ENCODE measurements at places on chromosomes 6 and 20.

DNA sequence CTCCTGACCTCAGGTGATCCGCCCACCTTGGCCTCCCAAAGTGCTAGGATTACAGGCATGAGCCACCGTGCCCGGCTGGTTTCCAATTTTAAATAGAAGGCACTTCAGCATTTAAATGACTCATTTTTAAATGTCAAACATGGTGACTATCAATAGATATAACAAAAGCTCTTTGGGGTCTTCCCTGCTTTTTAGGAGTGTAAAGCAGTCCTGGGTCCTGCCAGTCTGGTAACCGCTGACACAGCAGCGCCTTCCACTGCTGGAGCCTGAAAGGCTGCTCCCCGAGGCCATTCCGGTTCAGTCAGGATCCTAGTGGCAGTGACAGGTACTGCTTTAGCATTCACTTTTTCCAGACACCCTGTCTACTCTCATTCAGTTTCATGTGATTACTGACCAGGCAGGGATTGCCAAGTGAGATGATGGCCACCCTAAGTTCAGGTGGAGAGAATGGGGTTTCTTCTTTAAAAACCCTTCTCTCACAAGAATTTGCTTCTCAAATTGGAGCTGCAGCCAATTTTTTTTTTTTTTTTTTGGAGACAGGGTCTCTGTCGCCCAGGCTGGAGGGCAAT lies 5.1 kb downstream of the DIDO1 start:
- no peak for DNase-seq

- DNase-seq: no peak
Observed at GRCh38 chr20:31596831-31597480, 8.1 kb upstream of the ID1 start.

DNA sequence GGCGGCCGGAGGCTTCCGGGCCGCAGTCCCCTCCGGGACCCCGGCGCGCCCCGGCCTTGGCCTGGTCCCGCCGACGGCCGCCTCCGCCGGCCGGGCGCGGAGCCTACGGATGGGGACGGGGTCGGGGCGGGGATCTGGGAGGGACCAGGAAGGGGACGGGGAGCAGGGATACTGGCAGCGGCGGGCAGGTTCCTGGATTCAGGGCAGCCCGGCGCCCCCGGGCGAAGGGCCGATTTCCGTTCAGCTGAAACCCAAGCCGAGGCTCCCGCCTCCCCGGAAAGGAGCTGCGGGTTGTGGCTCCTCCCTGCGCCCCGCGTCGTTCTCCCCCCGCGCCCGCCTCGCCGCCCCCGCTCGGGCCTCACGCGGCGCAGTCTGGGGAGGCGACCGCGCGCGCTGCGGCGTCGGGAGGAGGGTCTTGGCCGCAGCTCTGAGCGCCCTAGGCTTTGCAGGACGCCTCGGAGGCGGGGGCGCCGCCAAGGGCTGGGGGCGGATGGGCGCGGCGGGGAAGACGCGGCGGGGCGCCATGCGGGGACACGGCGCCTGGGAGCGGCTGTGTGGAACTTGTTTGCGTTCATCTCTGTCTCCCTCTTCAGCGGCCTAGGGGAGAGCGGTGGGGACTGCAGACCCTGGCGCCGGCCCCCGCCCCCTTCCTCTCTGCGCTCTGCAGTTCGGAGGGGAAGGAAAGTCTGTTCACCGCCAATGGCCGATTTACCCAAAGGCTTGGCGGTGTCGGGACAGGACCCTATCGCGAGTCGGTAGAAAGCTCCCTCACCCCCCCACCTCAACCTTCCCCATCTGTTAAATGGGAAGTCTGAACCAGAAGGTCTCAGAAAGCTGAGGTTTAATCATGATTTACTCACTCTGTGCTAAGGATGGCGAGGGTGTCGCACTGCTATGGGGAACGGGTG lies 22.7 kb upstream of the TMEM181 start:
- DNase-seq: no peak

- DNase-seq: no peak
Observed at GRCh38 chr6:16711546-16712254, 49.6 kb downstream of the ATXN1 start.

DNA sequence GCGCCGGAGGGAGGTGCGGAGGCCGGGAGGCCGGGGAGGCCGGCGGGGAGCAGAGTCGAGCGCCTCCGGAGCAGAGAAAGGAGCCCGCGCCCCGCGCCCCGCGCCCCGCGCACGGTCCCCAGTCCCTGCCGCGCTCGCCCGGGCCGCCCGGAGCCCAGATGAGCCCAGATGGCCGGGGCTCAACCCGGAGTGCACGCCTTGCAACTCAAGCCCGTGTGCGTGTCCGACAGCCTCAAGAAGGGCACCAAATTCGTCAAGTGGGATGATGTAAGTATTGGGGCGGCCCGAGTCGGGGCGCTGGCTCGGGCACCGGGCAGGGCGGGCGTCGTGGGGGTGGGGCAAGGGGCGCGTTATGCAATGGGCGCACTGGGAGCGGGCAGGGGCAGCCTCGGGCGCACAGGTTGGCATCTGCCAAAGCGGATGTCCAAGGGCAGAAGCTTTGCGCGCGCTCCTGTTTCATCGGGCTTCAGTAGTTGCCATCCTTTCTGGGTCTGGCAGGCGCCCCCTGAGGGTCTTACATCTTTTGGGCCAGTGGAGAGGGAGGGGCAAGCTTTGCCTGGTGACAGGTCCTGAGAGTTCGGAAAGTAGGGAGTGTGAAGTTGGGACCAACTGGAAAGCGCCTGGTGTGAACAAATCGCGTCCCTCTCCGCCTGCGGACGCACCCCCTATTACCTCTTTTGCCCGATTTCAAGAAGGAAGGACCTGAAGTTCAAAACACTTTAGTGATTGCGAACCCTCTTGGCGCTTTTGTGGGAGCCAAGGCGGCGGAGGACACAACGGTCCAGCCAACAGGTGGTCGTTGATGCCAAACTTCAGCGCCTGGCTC lies 631 bp downstream of the PLCB1 start:
- DNase-seq: no peak

GRCh38 chr6:150928882-150929281 lies 63.4 kb downstream of the MTHFD1L start:
- DNase-seq: no peak

DNA sequence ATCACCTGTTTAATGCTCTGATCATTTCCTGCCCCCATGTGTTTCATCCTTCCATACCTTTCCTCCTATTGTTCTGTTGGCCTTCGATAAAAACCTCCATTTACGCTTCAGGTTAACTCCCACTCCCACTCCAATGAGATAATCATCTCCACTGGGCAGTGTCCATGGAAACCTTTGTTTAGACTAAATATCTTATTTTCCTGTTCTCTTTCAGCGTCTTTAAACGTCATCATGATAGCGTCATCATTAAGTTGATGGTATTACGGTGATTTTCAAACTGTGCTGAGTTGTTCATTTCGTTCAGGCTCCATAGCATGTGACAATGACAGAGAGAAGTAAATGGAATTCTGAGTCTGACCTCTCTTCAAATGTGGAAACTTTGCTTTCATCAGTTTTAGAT lies 970.5 kb upstream of the SLC35B3 start:
- DNase-seq: no peak

DNA sequence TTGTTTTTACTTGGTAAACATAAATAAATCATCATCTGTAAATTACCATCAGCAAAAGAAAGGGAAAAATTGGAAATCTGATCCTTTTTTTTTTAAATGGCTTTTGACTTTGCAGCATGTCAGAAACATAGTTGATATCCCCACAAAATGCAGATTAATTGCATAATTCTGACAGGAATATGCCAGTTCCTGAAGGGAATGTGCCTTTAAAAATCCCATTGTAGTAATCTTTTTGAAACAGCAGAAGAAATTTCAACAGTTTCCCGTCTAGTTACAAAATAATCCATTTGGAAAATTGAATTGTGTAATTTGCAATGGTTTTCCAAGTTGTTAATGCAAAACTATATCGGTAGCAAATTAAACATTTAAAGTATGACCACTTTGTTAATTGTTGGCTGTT lies 95.2 kb downstream of the DOK5 start:
- DNase-seq: no peak

DNA sequence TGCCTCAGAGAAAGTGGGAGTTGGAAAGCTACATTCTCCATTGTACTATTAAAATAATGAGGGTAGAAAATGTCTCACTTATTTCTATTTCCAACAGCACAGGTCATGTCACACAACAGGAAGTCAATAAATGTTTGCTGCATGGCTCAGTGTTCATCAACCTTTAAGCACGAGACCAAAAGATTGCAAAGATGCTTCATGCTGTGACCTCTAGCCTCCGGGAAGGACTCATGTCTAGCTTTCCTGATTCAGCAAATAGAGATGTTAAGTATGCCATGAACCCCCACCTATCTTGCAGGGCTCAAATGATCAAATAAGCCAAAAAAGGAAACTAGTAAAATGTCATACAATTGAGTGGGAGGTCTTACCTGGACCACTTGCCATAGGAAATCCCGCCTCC lies 57.4 kb downstream of the NCOA6 start:
- no peak for DNase-seq
